ENCODE measurements at places on chromosomes 7 and 10.

DNA sequence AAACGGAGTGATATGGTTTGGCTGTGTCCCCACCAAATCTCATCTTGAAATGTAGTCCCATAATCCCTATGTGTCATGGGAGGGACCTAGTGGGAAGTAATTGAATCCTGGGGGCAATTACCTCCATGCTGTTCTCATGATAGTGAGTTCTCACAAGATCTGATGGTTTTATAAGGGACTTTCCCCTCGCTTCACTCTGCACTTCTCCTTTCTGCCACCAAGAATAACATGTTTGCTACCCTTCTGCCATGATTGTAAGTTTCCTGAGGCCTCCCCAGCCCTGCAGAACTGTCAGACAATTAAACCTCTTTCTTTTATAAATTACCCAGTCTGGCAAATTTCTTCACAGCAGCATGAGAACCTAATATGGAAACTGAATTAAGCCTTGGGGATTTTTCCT, 19.1 kb downstream of the FAM3C start:
- no peak for DNase-seq

- no peak for DNase-seq
Observed at GRCh38 chr10:18866852-18867251, 181.7 kb upstream of the MALRD1 start.

- no peak for DNase-seq
Observed at GRCh38 chr7:154915600-154915999, 87.3 kb downstream of the PAXIP1 start.

GRCh38 chr10:79018521-79019011, 50.2 kb upstream of the ZMIZ1 start:
- no peak for DNase-seq

GRCh38 chr10:102188298-102188940, 36.2 kb downstream of the NOLC1 start:
- no peak for DNase-seq

- no peak for DNase-seq
Observed at GRCh38 chr10:19874190-19874589, 58.0 kb downstream of the PLXDC2 start.

GRCh38 chr7:151150388-151150787, 17.1 kb downstream of the GBX1 start:
- DNase-seq: no peak

DNA sequence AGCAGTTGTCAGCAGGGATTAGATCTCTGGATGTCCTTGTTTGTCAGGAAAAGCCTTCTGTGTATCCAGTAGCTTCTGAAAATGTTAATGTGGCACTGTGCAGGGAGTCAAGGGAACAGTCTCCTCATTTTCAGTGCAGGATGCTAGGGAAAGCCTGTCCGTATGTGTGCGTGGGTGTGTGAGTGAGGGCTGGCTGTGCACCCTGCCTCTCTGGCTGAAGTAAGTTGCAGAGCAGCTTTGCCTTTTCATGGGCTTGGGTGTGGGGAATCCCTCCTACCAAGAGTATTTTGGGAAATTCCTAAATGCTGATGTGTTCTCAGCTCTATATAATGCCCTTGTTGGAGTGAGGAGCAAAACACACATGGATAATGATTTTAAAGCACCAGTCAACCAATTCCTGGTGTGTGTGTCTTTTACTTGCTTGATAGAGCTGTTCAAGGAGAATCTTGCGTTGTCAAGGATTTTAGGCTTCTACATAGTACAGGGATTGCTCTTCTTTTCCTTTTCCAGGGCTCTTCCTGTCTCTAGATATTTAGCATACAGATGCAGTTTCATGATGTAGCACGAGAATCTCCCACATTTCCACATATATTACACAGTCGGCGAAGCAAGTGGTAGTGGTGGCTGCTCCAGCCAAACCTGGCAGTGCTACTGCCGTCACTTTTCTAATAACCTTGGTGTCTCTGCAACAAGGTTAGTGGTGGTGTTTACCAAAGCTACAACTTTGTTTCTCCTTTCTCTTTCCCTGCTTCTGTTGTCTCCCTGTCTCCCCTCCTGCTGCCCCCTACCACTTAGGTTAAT, 92.8 kb downstream of the MCU start:
- no peak for DNase-seq

DNA sequence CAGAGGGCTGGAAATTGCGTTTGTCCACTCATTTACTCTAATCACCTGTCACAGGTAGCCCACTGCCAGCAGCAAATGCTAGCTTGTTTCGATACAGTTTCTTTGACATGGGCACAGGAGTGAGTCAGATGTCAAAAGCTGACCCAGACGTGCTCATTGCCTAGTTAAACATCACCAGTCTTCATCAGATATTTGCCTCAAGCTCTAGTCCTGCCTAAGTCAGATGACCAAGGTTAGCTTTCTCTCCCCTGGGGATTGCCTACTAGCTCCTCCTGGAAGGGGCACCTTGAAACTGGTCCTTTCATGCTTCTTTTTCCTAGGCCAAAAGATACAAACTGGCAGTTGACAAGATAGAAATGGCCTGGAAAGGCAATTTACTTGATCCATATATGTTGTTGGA, 35.2 kb downstream of the GPAM start:
- DNase-seq: no peak

GRCh38 chr10:10598297-10598696, 419.4 kb upstream of the CELF2 start:
- DNase-seq: no peak

GRCh38 chr10:46253076-46254006, 33.5 kb upstream of the ANTXRL start:
- no peak for DNase-seq

DNA sequence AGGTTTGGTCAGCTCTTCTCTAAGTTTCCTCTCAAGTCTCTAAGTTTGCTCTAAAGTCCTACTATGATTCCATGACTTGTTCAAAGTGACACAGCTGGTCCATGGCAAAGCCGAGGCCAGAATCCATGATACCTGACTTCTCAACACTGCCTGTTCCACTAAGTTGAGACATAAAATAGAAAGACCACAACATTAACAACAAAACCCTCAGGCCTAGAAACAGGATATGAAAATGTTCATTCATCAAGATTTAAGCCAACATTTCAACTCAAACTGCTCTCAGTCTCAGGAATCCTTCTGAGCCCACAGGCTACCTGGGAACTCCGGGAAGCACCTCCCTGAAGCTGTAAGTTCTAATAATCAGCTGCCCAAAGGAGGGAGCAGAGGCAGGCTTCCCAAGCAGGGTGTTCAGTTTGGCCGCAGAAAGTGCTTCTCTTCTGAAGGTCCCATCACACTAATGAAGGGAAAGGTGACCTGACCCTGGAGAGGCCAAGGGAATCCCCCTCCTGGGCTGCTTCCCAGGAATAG, 62.9 kb downstream of the STK17A start:
- DNase-seq: no peak

GRCh38 chr10:61400524-61400923, 52.7 kb downstream of the TMEM26 start:
- no peak for DNase-seq

- no peak for DNase-seq
Observed at GRCh38 chr7:151736403-151736909, 140.5 kb downstream of the PRKAG2 start.

GRCh38 chr7:45114926-45115325, 3.4 kb upstream of the TBRG4 start:
- DNase-seq: no peak

GRCh38 chr7:41052736-41053135, 650.2 kb downstream of the INHBA start:
- DNase-seq: no peak

DNA sequence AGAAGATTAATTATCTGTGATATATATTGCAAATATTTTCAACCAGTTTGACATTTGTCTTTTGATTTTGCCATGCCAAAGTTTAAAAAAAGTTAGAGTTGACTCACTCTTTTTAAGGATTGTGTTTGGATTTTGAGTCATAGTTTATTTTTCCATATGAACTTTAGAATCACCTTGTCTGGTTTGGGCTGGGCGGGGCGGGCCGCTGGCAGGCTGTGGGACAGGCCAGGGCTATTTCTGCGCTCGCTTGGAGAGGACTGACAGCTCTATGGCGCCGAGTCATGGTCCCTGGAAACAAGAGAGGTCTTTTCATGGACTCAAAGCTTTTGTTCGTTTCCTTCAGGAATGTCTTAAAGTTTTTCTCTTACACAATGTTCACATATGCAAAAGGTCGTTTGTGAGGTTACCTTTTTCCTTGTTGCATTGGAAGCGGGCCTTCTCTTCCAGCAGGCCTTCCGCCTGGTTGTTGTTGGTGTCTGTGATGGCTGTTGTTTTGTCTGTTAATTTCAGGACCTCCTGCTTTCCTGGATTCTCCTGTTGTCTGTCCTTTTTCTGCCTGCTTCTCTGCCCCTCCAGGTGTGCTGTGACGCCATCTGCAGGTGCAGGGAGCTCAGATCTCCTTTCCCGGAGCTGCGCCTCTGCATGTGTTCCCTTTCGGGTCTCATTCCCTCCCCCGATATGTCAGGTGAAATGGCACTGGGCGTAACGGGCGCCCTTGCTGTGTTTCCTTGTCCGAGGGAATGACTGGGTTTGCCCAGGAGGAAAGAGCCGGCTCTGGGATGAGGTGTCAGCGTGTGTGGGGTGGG, 53.8 kb downstream of the INPP5A start:
- DNase-seq: no peak

DNA sequence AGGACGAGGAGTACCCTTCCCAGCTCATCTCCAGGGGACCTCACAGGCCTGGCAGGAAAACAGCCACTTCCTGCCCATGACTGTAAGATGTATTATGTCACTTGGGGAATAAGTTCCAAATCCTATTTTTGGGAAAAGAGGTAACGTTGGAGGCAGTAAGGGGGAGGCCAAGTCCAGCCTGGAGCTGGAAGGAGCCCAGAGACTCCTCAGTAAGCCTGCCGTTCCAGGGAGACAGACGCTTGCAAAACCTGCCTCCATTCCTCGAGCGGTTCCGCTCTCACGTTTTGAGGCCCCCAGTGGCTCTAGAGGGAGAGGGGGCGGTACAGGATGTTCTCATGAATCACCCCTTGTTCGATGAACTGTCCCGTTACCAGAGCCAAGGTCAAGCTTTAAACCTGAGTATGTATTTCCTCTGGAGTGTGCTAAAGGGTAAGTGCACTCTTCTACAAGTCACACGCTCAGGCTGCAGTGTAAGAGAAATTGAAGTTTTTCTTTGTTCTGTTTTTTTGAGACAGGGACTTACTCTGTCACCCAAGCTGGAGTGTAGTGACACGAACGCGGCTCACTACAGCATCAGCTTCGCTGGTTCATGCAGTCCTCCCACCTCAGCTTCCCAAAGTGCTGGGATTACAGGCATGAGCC, 45.5 kb upstream of the CYTH3 start:
- no peak for DNase-seq

DNA sequence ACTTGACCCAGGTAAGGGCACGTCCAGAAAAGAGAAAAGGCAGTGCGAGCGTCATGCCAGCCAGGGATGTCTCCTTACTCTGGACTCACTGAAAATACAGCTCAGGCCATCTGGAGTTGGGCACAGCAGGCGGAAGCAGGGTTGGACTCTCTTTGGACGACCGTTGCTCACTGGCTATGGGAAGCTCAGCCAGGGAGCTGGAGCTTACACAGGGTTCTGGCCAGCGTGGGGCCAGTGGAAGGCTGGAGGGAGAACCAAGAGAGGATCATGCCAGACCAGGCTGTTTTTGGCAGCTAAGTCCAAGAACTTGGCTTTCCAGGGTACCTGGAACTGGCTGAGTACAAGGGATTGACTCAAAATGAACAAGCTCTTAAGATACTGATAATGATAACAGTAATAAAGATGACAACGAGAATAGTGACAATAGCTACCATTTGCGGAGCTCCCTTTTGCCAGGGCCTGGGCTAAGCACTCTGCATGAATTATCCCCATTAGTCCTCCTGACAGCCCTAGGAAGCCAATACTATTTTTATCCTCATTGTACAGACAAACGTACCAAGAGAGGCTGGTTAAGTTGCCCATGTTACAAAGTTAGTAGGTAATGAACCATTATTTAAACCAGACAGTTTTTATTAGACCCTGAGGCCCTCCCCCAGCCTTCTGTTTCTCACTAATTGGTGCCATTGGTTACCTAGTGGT, 177.6 kb downstream of the PTPN20 start:
- DNase-seq: no peak

- no peak for DNase-seq
Observed at GRCh38 chr7:24715661-24716479, 41.4 kb downstream of the GSDME start.

- DNase-seq: no peak
Observed at GRCh38 chr10:74213571-74214162, 62.6 kb downstream of the ADK start.

- DNase-seq: no peak
Observed at GRCh38 chr7:28239823-28240204, 59.2 kb upstream of the JAZF1 start.

GRCh38 chr10:5506246-5506645, 6.9 kb upstream of the CALML5 start:
- no peak for DNase-seq

GRCh38 chr10:49571388-49571787, 32.5 kb upstream of the ERCC6 start:
- no peak for DNase-seq

GRCh38 chr7:16170671-16171070, 250.7 kb downstream of the CRPPA start:
- DNase-seq: no peak

- no peak for DNase-seq
Observed at GRCh38 chr10:133608855-133609254, 17.7 kb downstream of the FRG2B start.

GRCh38 chr7:83696101-83696500, 47.2 kb upstream of the SEMA3E start:
- no peak for DNase-seq

DNA sequence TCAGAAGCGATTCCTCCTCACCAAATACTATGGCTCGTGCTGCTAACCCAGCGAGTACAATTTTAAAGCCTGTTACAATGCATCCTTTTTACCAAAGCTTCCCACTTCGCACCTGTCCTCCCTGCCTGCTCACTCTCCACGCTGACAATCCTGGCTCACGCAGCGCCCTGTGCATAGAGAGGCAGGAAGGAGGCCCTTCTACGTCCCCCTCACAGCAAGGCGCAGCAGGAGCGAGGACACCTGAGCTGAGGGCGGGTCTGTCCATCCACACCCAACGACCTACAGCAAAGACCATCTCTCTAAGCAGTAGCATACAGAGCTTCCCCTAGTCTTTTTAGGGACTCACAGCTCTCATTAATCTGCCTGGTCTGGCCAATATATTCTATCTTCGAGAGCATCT, 46.0 kb downstream of the MKI67 start:
- DNase-seq: no peak

DNA sequence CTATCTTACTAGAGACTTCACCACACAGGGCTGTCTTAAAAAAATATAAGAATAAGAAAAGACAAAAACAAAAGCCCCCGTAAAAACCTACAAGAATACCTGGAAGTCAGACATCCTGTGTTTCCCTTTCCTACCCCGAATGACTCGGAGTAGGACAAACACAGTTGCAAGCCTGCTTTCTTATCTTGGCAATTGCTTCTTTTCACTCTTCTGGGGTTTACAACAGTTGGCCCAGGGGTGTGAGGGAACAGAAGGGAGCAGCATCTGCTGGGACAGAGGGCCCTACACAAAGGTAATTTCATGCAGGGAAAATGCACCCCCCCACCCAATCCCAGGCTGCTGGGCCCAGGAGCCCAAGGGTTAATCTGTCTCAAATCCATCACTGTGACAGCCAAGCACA, 220.6 kb downstream of the ARHGAP12 start:
- DNase-seq: no peak

GRCh38 chr10:74955796-74956195, 129.4 kb downstream of the KAT6B start:
- DNase-seq: no peak

Data from stimulated activated CD8-positive, alpha-beta memory T cell treated with anti-CD3 and anti-CD28 coated beads, Interleukin-15, amount 100 ng/mL, for 48 hours (primary cell).